ENCODE measurements at places on chromosomes 16 and 17.

- peak; percentile 24 for DNase-seq
Observed at GRCh38 chr17:17710728-17711541, 29.7 kb downstream of the RAI1 start.

GRCh38 chr16:70250748-70251628 is 752 bp downstream of the EXOSC6 start:
- peak; percentile 62 for DNase-seq

GRCh38 chr16:20846030-20846429 is 39.7 kb downstream of the REXO5 start:
- no peak for DNase-seq

- DNase-seq = no peak
Observed at GRCh38 chr16:48620445-48620844, 10.5 kb upstream of the N4BP1 start.

GRCh38 chr17:34012709-34013375 is 242.2 kb upstream of the CCL2 start:
- DNase-seq = no peak

DNA sequence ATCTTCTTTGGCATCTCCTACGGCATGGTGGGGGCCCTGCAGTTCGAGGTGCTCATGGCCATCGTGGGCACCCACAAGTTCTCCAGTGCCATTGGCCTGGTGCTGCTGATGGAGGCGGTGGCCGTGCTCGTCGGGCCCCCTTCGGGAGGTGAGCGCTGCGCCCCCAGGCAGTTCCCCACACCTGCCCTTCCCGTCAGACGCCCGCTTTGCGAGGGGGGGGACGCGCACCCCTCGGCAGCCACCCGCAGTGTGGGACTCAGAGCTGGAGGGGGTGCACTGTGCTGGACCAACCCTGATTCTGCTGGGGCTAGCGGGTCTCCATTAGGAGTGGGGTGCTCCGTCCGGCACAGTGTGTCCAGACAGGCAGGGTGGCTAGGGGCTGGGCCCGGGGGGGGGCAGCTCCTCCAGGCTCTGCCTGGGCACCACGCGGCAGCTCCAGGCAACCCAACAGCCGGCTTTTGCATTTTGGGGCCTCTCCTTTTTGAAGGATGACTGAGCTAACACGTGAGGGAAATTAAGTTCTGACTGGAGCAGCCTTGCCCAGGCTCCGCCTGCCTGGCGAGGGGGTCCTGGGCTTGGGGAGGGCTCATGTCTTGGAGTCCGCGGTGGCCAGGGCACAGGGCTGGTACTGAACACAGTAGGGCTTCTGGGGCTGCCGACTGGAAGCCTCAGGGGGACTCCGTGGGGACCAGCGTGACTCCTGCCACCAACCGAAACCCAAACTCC is 9.1 kb downstream of the SLC16A3 start:
- DNase-seq = no peak

Measured in NCI-H1417 (cell line).